Stimulated activated CD8-positive, alpha-beta memory T cell treated with anti-CD3 and anti-CD28 coated beads, Interleukin-4, amount 100 ng/mL, for 1 hour (primary cell): ENCODE measurements at places on chromosomes 11 and 22.

- no peak for DNase-seq
These were observed 22.7 kb upstream of the CD44 start for GRCh38 chr11:35116245-35116644.

- no peak for DNase-seq
These were observed 777 bp downstream of the LTO1 start for GRCh38 chr11:69674267-69674885.

GRCh38 chr11:97607291-97608000 is 1217.6 kb downstream of the JRKL start:
- DNase-seq: no peak

- no peak for DNase-seq
These were observed 1.6 kb downstream of the LGR4 start for GRCh38 chr11:27470826-27471588.

DNA sequence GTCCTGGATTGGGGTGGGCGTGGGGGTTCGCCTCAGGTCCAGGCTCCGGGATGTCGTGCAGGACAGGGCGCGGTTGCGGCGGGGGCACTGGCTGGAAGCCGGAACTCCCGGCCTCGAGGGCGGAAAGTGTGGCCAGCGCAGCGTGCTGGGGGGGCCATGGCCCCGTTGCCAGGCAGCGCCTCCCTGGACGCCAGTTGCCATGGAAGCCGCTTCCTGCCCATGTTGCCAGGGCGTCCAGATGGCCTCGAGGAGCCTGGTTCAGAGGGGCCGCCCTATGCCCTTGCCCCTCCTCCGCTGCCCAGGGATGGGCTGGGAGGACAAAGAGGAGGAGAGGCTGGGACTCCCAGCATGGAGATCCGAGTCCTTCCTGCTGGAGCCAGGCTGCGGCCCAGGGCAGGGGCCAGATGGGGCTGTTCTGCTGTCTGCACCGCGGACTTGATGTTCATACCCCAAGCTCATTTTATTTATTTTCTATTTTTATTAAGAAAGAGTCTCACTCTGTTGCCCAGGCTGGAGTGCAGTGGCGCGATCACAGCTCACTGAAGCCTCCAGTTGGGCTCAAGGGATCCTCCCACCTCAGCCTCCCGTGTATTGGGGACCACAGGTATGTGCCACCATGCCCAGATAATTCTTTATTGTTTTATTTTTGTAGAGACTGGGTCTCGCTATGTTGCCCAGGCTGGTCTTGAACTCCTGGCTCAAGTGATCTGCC is 4.6 kb upstream of the CCDC188 start:
- DNase-seq: no peak
